Activated CD4-positive, alpha-beta T cell treated with anti-CD3 and anti-CD28 coated beads, Interleukin-2, amount 50 U/mL, for 1 hour (primary cell): ENCODE measurements at places on chromosomes 5 and 9.

GRCh38 chr5:157971571-157972216, 112.7 kb upstream of the CLINT1 start:
- DNase-seq: no peak

GRCh38 chr9:4299005-4299795, 668 bp downstream of the GLIS3 start:
- DNase-seq: peak; percentile 8

GRCh38 chr5:157067005-157067404, 8.1 kb upstream of the HAVCR1 start:
- DNase-seq: no peak

GRCh38 chr9:137465000-137465719, 6.0 kb upstream of the NSMF start:
- DNase-seq: no peak
